ENCODE measurements at places on chromosomes 16 and 17.

- no peak overlapping the region for H3K4me3 ChIP-seq
- DNase-seq, result no peak
- H3K27ac ChIP-seq, result no peak overlapping the region
- no peaks in the 10 kb centered on the region for H3K4me1 ChIP-seq
Measured at GRCh38 chr17:72639711-72640110, 452.8 kb downstream of the SLC39A11 start.

- H3K27ac ChIP-seq, result no peak overlapping the region
- peaks cover 2% of the 10 kb centered on the region for H3K36me3 ChIP-seq
- DNase-seq, result no peak
- H3K27me3 ChIP-seq, result no peaks in the 10 kb centered on the region
- H3K4me1 ChIP-seq, result no peaks in the 10 kb centered on the region
- H3K4me3 ChIP-seq, result no peak overlapping the region
Measured at GRCh38 chr16:3570420-3571062, 6.7 kb downstream of the NLRC3 start.

DNA sequence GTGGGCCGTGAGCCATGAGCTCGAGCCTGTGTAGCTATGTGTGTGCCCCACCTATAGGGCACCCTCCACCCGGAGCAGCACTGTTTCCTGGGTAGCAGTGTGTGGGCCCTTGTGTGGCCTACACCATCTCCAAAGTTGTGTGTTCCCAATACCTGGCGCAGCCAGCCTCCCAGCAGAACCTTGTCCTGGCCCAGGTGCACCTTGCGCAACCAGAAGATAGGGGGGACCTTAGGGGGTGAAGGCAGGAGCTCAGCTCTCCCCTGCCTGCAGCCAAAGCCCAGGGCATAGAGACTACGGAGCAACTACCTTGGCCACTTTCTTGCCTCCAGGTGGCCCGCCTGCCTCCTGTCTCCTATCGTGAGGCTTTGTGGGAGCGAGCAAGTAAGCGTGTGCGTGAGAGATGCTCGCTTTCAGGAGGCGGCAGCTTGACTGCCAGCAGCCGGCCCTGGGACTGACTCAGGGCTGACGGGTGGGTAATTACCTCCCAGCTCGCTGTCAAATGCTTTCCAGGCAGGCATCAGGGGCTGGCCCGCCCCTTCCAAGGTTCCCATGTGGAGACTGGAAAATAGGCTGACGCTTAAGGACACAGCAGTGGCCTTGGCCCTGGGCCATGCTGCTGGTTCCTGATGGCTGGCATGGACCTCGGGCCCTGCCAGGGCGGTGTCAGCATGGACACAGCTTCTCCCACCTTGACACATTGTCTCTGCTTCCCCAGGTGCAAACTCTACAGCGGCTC, 19.0 kb downstream of the TRAF7 start:
- H3K4me3 ChIP-seq, result no peak overlapping the region
- no peaks in the 10 kb centered on the region for H3K27me3 ChIP-seq
- H3K36me3 ChIP-seq, result peaks cover 78% of the 10 kb centered on the region
- no peak for DNase-seq

DNA sequence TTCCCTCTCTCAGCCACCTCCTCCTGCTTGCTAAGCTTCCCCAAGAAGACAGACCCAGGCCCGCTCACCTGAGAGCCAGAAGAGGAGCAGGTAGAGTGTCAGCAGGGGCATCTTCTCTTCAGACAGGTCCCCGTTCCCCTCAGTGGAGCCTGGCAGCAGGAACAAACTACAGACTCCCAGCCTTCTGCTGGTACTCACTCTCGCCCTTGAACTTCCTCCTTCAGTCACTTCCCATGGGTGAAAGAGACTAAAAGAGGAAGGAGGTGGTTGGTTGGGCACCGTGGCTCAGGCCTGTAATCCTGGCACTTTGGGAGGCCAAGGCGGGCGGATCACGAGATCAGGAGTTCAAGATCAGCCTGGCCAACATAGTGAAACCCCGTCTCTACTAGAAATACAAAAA, at the start of gene CD300LF:
TSS of gene CD300LF (minus strand) at position 168 of the 400 bp plus-strand sequence. CDS start at position 111, 57 bp downstream.
- H3K27me3 ChIP-seq, result no peaks in the 10 kb centered on the region
- no peaks in the 10 kb centered on the region for H3K36me3 ChIP-seq
- H3K4me1 ChIP-seq, result no peaks in the 10 kb centered on the region
- DNase-seq, result no peak
- H3K27ac ChIP-seq, result no peak within 1 kb of the TSS

- H3K36me3 ChIP-seq, result no peaks in the 10 kb centered on the region
- H3K27me3 ChIP-seq, result no peaks in the 10 kb centered on the region
- H3K4me1 ChIP-seq, result no peaks in the 10 kb centered on the region
- DNase-seq, result no peak
Measured at GRCh38 chr17:34740565-34741520, 161.5 kb downstream of the TMEM132E start.

DNA sequence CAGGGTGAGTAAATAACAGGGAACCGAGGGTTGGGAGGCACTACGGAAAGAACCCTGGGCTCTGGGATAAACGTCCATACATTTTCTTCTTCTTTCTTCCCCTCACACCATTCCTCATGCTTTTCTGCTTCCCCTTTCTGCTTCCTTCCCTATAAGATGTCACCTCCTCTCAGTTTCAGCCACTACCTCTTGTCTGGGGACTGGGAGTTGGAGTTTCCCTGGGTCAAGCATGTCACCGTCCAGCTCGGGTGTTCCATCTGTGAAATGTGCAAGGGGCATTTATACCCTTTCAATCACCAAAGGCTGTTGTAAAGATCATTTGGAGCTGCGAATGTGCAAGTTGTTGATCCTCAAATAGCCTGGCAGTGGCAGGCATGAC, 17.5 kb upstream of the CCL22 start:
- no peaks in the 10 kb centered on the region for H3K36me3 ChIP-seq
- no peaks in the 10 kb centered on the region for H3K4me1 ChIP-seq
- DNase-seq, result no peak
- no peak overlapping the region for H3K27ac ChIP-seq
- no peak overlapping the region for H3K4me3 ChIP-seq

- peaks cover 11% of the 10 kb centered on the region for H3K4me1 ChIP-seq
- no peak for DNase-seq
Measured at GRCh38 chr17:81961087-81961511, at the start of gene NOTUM. Gene NOTUM (minus strand): TSS chr17:81961187. CDS start chr17:81960909, 278 bp downstream.

- no peaks in the 10 kb centered on the region for H3K4me1 ChIP-seq
- no peak overlapping the region for H3K27ac ChIP-seq
- no peaks in the 10 kb centered on the region for H3K36me3 ChIP-seq
- no peak overlapping the region for H3K4me3 ChIP-seq
- no peaks in the 10 kb centered on the region for H3K27me3 ChIP-seq
Measured at GRCh38 chr16:13435873-13436474, 484.0 kb upstream of the ERCC4 start.

- peak overlapping the region; percentile 75 for H3K27ac ChIP-seq
- H3K4me1 ChIP-seq, result peaks cover 22% of the 10 kb centered on the region
- H3K27me3 ChIP-seq, result no peaks in the 10 kb centered on the region
Measured at GRCh38 chr16:50731989-50732832, 9.7 kb upstream of the CYLD start.

GRCh38 chr17:7114241-7114874, at the start of gene ASGR2:
Gene ASGR2 (minus strand): TSS chr17:7114822. CDS start chr17:7114240, 582 bp downstream.
- H3K4me1 ChIP-seq, result no peaks in the 10 kb centered on the region
- DNase-seq, result no peak
- H3K36me3 ChIP-seq, result no peaks in the 10 kb centered on the region
- no peak within 1 kb of the TSS for H3K27ac ChIP-seq
- H3K27me3 ChIP-seq, result no peaks in the 10 kb centered on the region

DNA sequence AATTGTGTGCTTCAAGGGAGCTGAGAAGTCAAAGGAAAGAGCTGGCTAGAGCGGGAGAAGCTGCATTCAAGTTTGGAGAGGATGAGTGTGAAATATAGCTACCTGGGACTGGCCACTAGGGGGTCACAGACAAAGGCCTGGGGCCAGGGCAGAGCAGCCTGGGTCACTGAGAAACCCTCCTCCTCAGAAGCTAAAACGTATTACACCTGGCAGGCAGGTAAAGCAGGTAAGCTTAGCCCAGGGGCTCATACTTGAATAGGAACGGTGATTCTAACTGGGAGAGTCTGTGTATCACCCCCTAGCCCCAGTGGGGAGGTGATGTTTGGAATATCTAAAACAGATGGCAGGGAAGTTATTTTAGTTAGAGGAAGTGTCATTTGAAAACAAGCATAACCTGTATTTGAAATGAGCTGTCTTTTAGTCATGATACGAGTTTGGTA, 6.8 kb downstream of the KRT37 start:
- H3K36me3 ChIP-seq, result no peaks in the 10 kb centered on the region
- H3K27ac ChIP-seq, result no peak overlapping the region
- no peak for DNase-seq
- no peaks in the 10 kb centered on the region for H3K27me3 ChIP-seq
- H3K4me1 ChIP-seq, result no peaks in the 10 kb centered on the region

DNA sequence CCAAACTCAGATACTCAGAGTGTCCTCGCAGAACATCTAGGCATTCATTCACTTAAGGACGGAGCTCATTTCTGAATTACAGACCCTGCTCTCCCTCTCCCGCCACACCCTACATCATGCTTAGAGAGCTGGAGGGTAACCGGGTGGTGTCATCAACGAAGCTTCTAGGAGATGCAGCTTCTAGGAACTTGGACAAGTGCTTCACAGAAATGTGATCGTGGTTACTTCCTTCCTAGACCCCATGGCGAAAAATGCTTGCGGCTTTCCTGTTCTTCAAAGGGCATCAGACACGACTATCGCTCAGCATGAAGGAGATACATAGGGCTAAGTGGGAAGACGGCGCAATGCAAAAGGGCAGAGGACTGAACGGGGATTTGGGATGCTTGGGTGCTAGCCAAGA, 126.8 kb downstream of the ZFHX3 start:
- no peak for DNase-seq
- no peaks in the 10 kb centered on the region for H3K36me3 ChIP-seq
- H3K27ac ChIP-seq, result peak overlapping the region; percentile 57
- no peaks in the 10 kb centered on the region for H3K27me3 ChIP-seq

DNA sequence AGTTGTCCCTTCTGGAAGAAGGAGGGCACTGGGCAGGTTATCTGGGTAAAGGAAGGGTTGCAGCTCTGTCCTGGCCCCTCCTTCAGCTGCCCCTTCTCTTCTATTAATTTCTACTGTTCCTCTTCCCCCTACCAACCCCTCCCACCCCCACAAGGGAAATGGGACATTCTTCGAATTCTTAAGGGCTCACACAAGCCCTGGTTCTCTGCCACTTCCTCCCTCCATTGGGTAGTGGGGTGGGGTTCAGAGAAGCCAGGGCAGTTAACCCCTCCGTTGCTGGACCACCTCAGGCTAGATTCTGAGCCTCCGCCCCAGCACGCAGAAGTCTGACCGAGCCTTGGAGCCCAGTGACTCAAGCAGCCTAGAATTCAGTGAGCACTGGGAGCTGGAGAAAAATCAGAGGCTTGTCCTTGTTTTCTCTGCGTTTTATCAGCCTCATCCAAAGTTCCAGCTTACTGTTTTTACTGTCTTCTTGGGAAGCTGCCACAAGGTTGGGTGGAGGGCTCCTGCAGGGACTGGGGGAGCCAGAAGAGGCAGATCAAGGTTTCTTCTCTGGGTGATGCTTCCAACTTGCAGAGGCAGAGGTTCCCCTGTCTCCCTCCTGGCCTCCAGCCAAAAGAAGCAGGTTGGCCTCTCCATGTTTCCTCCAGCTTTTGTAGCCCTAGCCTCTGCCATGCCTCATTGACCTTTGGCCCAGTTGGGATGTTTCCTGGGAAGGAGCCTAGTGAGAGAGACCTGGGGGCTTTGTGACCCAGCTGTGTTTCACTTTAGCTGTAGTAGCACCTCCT, 10.2 kb downstream of the LASP1 start:
- H3K4me3 ChIP-seq, result peak overlapping the region; percentile 28
- H3K27ac ChIP-seq, result peak overlapping the region; percentile 63
- H3K36me3 ChIP-seq, result peaks cover 4% of the 10 kb centered on the region

DNA sequence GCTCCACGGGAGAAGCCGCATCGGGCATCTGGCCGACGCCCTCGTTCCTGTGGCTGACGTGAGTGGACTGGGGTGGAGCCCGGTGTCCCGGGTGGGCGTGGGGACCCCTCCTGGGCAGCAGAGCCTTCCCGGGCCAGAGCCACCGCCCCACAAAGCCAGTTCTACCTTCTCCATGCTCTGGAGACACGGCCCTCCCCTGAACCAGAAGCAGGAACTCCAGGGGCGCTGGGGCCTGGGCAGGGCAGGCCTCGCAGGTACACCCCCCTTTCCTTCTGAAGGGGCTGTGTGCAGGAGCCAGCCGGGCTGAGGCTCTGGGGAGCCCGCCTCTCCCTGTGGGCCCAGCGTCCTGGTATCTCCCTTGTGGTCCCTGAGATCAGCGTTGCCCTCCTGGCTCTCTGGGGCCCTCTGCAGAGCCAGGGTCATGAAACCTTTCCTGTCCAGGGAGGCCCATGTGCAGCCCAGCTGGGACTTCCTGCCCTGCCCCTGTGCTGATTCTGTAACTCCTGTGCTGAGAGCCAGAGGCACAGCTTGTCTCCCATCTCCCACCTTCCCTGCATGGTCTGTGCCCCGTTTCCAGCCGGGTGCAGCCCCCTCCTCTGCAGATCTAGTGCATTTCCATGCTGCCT, 6.5 kb downstream of the PIGQ start:
- H3K27me3 ChIP-seq, result no peaks in the 10 kb centered on the region
- peaks cover 28% of the 10 kb centered on the region for H3K36me3 ChIP-seq
- H3K4me3 ChIP-seq, result no peak overlapping the region
- H3K27ac ChIP-seq, result no peak overlapping the region

DNA sequence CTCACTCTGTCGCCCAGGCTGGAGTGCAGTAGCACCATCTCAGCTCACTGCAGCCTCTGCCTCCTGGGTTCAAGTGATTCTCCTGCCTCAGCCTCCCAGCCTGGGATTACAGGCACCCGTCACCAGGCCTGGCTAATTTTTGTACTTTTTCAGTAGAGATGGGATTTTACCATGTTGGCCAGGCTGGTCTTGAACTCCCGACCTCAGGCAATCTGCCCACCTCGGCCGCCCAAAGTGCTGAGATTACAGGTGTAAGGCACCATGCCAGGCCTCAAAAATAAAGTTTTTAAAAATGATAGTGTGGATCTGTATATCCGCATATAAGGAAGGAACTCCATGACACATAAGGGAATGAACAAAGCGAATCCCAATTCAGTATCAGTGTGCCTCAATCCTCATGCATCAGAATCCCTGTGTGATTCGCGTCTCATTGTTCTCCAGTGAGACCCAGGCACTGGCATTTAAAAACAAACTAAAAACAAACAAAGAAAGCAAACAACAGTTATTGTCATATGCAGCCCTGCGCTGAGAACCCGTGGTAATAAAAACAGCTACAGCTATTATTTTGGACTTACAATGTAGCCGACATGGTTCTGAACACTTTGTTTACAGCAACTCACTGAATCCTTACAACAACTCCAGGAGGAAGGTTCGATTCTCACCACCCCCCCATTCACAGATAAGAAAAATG, 54.1 kb upstream of the CREBBP start:
- H3K27ac ChIP-seq, result no peak overlapping the region
- no peaks in the 10 kb centered on the region for H3K36me3 ChIP-seq
- H3K4me1 ChIP-seq, result peaks cover 5% of the 10 kb centered on the region
- H3K4me3 ChIP-seq, result no peak overlapping the region
- no peaks in the 10 kb centered on the region for H3K27me3 ChIP-seq

GRCh38 chr16:85123891-85124635, 11.8 kb upstream of the CIBAR2 start:
- DNase-seq, result peak; percentile 31
- H3K27ac ChIP-seq, result peak overlapping the region; percentile 91
- H3K4me3 ChIP-seq, result peak overlapping the region; percentile 29
- peaks cover 13% of the 10 kb centered on the region for H3K4me1 ChIP-seq

GRCh38 chr17:80260069-80260535, 550 bp upstream of the RNF213 start:
- H3K4me3 ChIP-seq, result peak overlapping the region; percentile 63
- no peaks in the 10 kb centered on the region for H3K27me3 ChIP-seq
- H3K36me3 ChIP-seq, result no peaks in the 10 kb centered on the region
- H3K4me1 ChIP-seq, result peaks cover 15% of the 10 kb centered on the region
- peak overlapping the region; percentile 94 for H3K27ac ChIP-seq

GRCh38 chr17:4505187-4505586, 6.5 kb downstream of the SPNS2 start:
- no peaks in the 10 kb centered on the region for H3K36me3 ChIP-seq
- H3K27ac ChIP-seq, result no peak overlapping the region
- no peak for DNase-seq
